ENCODE measurements at places on chromosomes 4 and X.

DNA sequence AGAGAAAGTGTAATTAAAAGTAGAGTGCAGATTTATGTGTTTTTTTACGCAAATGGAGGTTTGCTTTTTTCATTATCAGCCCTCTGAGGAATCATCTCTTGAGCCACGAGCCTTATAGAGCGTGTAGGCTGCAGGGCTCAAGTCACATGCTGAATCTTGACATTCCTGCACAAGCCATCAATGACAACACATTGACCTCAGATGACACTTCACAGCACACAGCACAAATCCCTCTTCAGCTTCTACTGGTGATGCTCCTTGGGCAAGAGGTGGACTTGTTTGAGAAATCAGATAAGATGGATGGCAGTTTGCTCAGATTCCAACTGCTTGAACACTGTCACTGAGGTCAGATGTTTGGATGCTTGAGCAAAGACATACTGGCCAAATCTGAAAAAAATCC lies 250.6 kb downstream of the SNCA start:
- H3K27ac ChIP-seq, result no peak overlapping the region
- no peaks in the 10 kb centered on the region for H3K36me3 ChIP-seq
- H3K4me3 ChIP-seq, result no peak overlapping the region
- no peaks in the 10 kb centered on the region for H3K27me3 ChIP-seq

DNA sequence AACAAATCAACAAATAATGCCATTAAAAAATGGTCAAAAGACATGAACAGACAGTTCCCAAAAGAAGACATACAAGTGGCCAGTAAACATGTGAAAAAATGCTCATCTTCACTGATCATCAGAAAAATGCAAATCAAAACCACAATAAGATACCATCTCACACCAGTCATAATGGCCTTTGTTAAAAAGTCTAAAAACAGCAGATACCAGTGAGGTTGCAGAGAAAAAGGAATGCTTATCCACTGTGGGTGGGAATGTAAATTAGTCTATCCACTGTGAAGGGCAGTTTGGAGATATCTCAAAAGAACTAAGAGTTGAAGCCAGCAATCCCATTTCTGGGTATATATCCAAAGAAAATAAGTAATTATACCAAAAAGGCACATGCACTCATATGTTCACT lies 668.1 kb upstream of the CPEB2 start:
- H3K27me3 ChIP-seq, result no peaks in the 10 kb centered on the region
- H3K36me3 ChIP-seq, result no peaks in the 10 kb centered on the region
- no peak overlapping the region for H3K27ac ChIP-seq
- DNase-seq, result no peak

DNA sequence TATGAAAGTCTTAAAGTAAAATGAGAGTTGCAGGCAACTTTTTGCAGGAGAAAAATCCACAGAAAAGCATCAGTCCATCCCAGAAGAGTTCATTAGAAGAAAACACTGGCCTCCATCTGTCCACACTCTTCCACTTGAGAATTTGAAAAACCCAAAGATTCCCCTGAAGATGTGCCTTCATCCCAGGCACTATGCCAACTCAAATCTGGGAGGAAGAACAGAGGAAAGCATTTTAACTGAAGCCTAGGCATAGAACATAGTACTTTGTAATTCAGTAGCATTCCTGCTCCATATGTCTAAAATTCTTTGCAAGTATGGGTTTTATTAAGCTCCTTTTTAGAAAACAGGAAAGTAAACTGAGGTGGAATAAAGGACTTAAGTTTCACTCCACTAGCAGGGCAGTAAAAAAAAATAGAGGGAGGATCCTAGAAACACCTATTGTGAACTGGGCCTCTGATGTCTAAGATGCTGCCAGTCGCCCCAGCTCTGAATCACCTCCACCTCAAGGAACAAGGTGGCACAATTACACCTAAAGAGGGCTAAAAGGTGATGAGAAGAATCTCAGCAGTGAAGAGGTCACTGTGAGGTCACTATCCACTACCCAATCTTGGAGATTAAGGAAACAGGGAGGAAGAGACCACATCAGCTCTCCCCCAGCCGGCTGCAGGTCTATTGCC lies 141.9 kb upstream of the FAM241A start:
- peaks cover 55% of the 10 kb centered on the region for H3K4me1 ChIP-seq
- H3K36me3 ChIP-seq, result no peaks in the 10 kb centered on the region
- peak overlapping the region; percentile 72 for H3K27ac ChIP-seq
- H3K27me3 ChIP-seq, result no peaks in the 10 kb centered on the region

- no peaks in the 10 kb centered on the region for H3K27me3 ChIP-seq
- no peak within 1 kb of the TSS for H3K4me3 ChIP-seq
- H3K27ac ChIP-seq, result peak within 1 kb of the TSS; percentile 48
- peaks cover 28% of the 10 kb centered on the region for H3K36me3 ChIP-seq
- DNase-seq, result no peak
Measured at GRCh38 chrX:48971249-48972219, at the start of gene KCND1. Gene KCND1 (minus strand): TSS chrX:48971844. CDS start chrX:48970271, 1,573 bp downstream.

- no peak overlapping the region for H3K4me3 ChIP-seq
- H3K27me3 ChIP-seq, result no peaks in the 10 kb centered on the region
- H3K36me3 ChIP-seq, result no peaks in the 10 kb centered on the region
Measured at GRCh38 chr4:110130576-110131358, 67.6 kb downstream of the ELOVL6 start.

GRCh38 chrX:118117741-118118140 lies 1.1 kb upstream of the KLHL13 start:
- no peaks in the 10 kb centered on the region for H3K36me3 ChIP-seq
- H3K4me1 ChIP-seq, result no peaks in the 10 kb centered on the region
- no peak overlapping the region for H3K4me3 ChIP-seq
- no peaks in the 10 kb centered on the region for H3K27me3 ChIP-seq

- no peak overlapping the region for H3K27ac ChIP-seq
- H3K4me1 ChIP-seq, result no peaks in the 10 kb centered on the region
- DNase-seq, result no peak
- no peaks in the 10 kb centered on the region for H3K36me3 ChIP-seq
- H3K4me3 ChIP-seq, result no peak overlapping the region
Measured at GRCh38 chr4:87949961-87950360, 25.6 kb upstream of the SPP1 start.

GRCh38 chr4:38045289-38045988 lies 85.2 kb downstream of the PTTG2 start:
- H3K27ac ChIP-seq, result no peak overlapping the region
- DNase-seq, result no peak
- H3K36me3 ChIP-seq, result peaks cover 24% of the 10 kb centered on the region
- H3K4me1 ChIP-seq, result peaks cover 13% of the 10 kb centered on the region
- H3K4me3 ChIP-seq, result no peak overlapping the region

DNA sequence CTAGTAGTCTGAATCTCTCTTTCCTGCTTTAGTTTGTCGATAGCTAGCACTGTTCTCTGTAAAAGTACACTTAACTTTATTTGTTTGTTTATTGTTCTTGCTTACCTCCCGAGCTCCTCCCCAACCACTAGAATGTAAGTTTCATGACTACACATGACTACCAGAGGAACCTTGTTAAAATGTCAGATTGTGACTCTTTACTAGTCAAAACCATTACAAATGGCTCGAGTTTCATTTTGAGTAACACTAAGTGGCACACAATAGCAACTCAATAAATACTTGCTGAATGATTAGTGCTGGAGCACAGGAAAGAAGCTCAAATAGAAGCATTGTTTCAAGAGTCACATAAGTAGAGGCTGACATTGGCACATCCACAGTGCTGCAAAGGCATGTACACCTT lies 116.1 kb downstream of the MAPK10 start:
- no peak overlapping the region for H3K4me3 ChIP-seq
- no peak overlapping the region for H3K27ac ChIP-seq
- DNase-seq, result no peak
- H3K4me1 ChIP-seq, result no peaks in the 10 kb centered on the region

DNA sequence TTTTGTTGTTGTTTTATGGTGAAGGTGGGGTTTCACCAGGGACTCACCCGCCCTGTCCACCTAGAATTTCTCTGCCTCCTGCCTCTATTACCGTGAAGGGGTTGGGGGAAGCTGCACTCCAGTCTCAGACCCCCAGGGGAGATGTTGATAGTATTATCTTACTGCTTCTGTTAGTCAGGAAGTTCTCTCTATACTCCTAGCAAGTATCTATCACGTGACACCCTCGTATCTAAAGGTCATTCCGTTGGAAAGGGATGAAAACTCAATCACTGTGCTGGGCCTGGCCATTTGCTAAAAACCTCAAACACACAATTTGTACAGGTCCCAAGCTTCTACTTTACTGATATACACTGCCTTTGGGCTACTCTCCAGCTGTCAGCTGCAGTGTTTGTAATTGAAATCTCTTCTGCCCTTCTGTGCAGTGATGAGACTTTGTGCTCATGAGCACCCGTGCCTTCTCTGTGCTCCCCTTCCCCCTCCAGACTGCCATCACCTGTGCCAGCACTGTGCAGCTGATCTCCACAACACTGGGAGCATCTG lies 188.5 kb upstream of the ANXA3 start:
- no peak overlapping the region for H3K4me3 ChIP-seq
- no peak overlapping the region for H3K27ac ChIP-seq
- DNase-seq, result no peak
- no peaks in the 10 kb centered on the region for H3K36me3 ChIP-seq
- H3K27me3 ChIP-seq, result no peaks in the 10 kb centered on the region

GRCh38 chr4:67608027-67608426 lies 49.5 kb downstream of the STAP1 start:
- H3K4me3 ChIP-seq, result no peak overlapping the region
- no peaks in the 10 kb centered on the region for H3K36me3 ChIP-seq
- no peaks in the 10 kb centered on the region for H3K27me3 ChIP-seq
- H3K4me1 ChIP-seq, result peaks cover 9% of the 10 kb centered on the region

GRCh38 chr4:111269439-111269838 lies 646.6 kb upstream of the PITX2 start:
- no peaks in the 10 kb centered on the region for H3K4me1 ChIP-seq
- H3K36me3 ChIP-seq, result no peaks in the 10 kb centered on the region
- no peak for DNase-seq
- H3K4me3 ChIP-seq, result no peak overlapping the region
- H3K27me3 ChIP-seq, result no peaks in the 10 kb centered on the region

DNA sequence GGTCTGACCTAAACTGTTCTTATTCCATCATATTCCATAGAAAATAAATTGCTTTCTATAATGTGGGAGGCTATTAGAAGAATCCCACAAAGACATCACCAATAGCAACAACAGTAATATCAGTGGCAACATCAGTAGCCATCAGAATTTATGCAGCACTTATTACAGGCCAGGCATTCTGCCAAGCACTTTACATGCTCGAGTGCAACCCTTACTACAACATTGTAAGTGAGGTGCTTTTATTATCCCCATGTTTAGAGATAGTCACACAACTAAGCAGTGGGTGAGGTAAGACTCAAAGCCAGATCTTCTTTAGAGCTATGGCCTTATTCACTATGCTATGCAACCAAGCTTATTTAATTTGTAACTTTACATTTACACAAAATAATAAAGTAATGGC lies 317.1 kb upstream of the BMP3 start:
- H3K4me1 ChIP-seq, result peaks cover 52% of the 10 kb centered on the region
- H3K27me3 ChIP-seq, result no peaks in the 10 kb centered on the region
- no peaks in the 10 kb centered on the region for H3K36me3 ChIP-seq
- H3K4me3 ChIP-seq, result no peak overlapping the region
- no peak overlapping the region for H3K27ac ChIP-seq

DNA sequence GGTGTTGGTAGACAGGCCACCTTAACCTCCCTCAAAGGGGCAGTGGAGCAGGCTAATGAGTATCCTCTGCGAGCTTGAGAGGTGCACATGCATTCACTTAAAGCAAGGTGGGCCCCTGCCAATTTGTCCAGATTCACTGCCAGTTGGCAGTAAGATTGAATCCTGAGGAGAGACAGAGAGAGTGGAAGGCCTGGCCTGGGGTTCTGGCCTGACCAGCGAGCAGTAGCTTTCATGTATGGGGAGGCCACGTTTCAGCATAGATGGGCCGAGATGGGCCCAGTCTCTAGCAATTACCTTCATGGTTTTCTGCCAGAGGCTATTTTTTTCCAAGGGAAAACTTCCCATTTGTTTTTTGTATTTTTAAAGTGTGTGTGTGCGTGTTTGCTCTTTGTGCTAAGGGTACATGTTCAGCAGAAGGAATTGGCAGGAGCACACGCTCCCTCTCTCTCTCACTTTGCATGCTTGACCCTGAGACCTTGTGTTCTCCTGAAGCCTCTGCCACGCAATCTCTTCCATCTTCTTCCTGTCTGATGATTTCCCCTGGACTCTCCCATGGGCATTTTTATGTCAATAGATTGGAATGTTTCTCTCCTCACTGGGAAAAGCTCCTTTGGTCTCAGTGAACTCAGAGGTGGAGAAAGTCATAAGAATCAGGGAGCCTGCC lies 215.8 kb upstream of the SFRP2 start:
- no peaks in the 10 kb centered on the region for H3K4me1 ChIP-seq
- H3K4me3 ChIP-seq, result no peak overlapping the region
- no peaks in the 10 kb centered on the region for H3K27me3 ChIP-seq
- H3K36me3 ChIP-seq, result no peaks in the 10 kb centered on the region
- peak overlapping the region; percentile 44 for H3K27ac ChIP-seq
- no peak for DNase-seq

DNA sequence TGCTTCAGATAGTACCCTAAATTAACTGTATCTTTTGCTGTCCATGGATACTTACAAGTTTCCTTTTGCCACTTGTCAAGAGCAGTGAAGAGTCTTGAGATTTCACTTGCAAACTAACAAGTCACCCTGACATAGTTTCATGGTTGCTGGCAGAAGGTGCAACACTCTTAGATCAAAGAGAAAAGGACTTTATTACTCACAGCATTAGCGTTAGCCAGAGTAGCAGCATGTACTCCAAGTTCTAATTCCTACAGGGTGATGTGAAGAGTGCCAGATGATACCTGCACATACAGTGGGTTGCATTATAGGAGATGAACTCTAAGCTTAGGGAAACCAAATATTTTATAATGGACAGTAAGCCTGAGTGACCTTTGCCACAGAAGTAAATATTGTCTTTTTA lies 47.9 kb downstream of the NDST3 start:
- H3K4me3 ChIP-seq, result no peak overlapping the region
- H3K4me1 ChIP-seq, result no peaks in the 10 kb centered on the region
- no peaks in the 10 kb centered on the region for H3K27me3 ChIP-seq
- no peaks in the 10 kb centered on the region for H3K36me3 ChIP-seq
- no peak overlapping the region for H3K27ac ChIP-seq

- no peak overlapping the region for H3K4me3 ChIP-seq
- no peaks in the 10 kb centered on the region for H3K36me3 ChIP-seq
- H3K27ac ChIP-seq, result no peak overlapping the region
- no peaks in the 10 kb centered on the region for H3K27me3 ChIP-seq
Measured at GRCh38 chr4:138677748-138678147, 337.8 kb upstream of the NOCT start.

DNA sequence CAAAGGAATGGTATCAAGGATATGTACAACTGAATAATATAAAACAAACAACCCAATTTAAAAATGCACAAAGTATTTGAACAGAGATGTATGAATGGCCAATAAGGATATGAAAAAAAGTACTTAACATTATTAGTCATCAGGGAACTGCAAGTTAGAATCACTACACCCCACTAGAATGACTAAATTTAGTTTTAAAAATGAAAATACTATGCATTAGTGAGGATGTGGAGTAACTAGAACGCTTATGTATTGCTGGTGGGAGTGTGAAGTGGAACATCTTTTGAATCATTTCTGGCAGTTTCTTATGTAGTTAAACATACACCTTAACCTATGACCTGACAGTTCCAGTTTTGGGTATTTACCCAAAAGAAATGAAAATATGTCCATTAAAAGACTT lies 13.0 kb upstream of the SLC16A2 start:
- H3K4me3 ChIP-seq, result no peak overlapping the region
- H3K27me3 ChIP-seq, result no peaks in the 10 kb centered on the region
- H3K36me3 ChIP-seq, result no peaks in the 10 kb centered on the region
